Astrocyte of the cerebellum (primary cell): ENCODE measurements at places on chromosomes 12 and 14.

DNA sequence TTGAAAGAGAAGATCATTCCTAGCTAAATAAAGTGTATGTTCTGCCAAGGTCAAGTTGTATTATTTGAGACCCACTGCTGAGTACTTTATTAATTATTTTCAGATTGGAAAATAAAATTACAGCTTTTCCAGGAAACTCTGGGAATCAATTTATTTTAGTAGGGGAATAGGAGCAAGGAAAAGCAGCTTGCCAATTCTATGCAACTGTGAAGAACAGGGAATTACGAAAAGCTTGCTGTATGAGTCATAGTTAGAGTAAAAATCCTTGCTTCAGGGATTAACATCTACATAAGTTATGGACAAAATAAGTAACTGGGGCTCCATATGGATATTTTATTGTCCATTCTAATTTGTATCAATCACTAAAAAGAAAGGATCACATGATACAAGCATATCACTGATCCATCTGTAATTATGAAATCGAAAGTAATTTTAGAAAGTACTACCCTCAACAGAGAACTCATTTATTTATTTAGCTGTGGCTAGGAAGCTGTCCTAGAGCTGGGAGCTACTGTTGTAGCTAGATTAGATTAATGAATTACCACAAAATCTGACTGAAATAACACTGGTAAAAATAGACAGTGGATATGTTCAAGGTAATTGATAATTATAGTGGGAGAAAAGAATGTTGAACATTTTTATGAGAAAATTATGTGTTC lies 303.5 kb upstream of the NPAS3 start:
- peak; percentile 37 for DNase-seq

GRCh38 chr12:103758310-103759089 lies 82.5 kb downstream of the NT5DC3 start:
- DNase-seq = no peak

GRCh38 chr14:100975671-100976070 lies 72.1 kb upstream of the RTL1 start:
- DNase-seq = no peak

- DNase-seq = no peak
These were observed 477.5 kb upstream of the CCDC196 start for GRCh38 chr14:66008631-66009030.

DNA sequence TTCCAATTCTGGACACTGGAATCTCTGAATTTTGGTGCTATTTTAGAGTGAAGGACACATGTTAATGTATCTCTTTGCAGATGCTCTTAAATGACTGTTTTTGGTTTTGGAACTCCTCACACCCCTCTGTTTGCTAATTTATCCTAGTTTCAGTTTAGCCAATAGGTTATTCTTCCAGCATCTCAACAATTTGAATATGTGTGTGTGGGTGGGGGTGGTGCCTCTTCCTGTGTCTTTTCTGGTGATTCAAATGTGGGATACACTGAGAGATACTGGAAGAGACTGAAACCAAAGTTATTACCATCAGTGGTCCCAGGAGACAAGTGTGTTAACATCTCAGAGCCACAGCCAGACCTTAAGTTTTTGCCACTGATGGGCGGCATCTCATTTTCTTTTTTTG lies 1317.4 kb upstream of the TMEM132C start:
- DNase-seq = no peak

DNA sequence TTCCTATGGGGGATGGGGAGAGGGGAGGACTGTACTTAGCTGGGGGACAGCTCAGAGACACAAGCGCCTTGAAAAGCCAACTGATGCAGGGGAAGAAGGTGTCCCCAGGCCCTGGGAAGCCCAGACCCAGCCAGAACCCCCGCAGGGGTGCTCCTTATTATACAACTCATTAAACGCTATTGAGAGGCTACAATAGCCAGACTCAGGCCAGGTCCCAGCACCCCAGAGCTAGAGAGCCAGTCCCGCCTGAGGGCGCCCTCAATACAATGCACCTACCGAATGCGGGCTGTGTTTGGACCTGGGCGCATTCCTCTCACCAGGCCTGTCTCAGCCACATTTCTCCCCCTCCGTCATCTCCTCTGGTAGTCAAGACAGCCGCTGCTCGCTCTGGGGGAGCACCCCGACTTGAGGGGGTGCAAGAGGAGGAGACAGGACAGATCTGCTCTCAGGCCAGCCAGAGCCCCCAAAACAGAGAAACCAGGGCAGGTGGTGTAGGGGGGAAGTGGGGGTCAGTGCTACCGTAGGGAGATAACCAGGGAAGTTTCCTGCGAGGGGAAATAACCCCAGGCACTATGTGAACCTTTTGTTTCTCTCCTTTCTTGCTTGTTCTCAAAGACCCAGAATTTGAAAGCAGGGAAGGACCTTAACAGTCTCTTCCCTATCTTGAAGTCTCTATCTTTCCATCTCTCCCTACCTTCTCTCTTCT lies 6.1 kb upstream of the ASIC1 start:
- no peak for DNase-seq

- no peak for DNase-seq
These were observed 161.7 kb downstream of the SLC15A4 start for GRCh38 chr12:128662101-128662500.

- no peak for DNase-seq
These were observed 6.3 kb upstream of the TMPO start for GRCh38 chr12:98509063-98509462.

DNA sequence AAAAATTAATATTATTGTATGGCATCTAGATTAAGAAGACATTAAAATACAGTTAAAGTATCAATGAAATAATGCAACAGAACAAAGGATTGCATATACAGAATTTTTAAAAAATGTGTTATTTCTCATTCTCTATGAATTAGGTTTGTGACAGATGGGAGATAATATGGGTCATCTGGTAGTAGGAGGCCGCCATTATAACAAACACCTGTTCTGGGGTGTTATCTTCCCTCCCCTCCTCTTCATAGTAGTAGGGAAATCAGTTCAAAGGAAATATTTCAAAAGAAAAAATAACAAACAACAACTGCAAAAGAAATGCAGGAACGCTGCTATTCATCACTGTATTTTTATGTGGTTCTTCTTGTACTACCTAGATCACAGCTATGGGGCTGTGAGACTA lies 187.0 kb upstream of the ATP2B1 start:
- DNase-seq = no peak

- peak; percentile 43 for DNase-seq
These were observed 1524.7 kb upstream of the TMEM132C start for GRCh38 chr12:126742241-126742641.

- no peak for DNase-seq
These were observed 11.9 kb upstream of the CCND2 start for GRCh38 chr12:4261655-4262054.

DNA sequence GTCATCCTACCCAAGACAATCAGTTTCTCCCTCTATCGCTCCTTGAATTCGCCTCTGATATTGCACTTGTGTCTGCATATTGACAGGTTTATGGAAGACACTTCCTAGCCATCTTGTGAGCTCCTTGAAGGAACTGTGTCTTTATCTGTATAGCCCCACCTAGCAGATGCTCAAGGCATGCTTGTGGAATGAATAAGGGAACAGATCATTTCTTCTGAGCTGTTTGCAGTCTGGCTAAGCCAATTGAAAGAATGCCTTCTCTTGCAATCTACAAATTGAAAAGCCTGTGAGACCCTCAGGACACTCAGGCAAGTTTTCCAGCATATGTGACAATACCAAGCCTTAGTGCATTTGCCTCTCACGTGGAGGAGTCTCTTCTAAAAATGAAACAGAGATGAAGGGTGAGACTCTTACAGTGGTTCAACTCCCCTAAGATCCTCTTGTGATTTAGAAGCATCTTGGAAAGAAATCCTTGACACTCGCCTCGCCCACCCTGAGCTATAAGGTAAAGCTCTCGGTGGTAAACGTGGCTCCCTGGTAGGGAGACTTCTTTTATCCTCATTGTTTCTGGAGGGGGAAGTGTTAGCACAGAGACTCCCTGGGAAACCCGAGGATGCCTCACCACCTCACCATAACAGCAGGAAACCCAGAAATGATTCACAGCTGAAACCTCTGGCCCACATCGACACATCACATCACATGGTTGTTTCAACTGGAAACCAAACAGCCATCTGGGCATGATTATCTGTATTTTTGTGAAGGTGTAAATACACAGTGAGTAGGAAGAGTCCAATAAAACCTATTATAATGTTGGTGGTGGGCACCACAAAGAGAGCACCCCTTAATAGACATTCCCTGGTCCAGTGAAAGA lies 112.3 kb upstream of the BCL2L14 start:
- peak; percentile 92 for DNase-seq

- no peak for DNase-seq
These were observed 241.3 kb upstream of the TMEM132C start for GRCh38 chr12:128025589-128026245.

- DNase-seq = no peak
These were observed 355.2 kb downstream of the PCNX1 start for GRCh38 chr14:71262441-71262840.

- no peak for DNase-seq
These were observed 72.9 kb upstream of the ST8SIA1 start for GRCh38 chr12:22407397-22407796.

DNA sequence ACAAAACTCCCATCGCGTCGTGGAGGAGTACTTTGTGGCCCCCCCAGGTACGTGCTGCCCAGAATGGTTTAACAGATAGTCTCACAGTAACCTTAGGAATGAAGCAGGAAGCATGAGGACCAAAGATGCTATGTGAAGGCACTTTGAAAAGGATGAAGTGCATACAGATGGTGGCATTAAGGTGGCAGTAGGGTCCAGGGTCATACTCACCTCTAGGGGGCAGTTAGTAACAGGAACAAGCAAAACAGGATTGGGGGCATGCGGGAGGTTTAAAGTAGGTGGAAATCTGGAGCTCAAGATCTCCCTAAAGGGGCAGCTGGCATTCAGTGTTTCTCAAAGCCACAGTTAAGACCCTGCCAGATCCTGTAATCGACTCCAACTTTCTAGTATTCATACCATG lies 10.9 kb downstream of the GATC start:
- DNase-seq = no peak

GRCh38 chr12:93059925-93060665 lies 131.0 kb upstream of the EEA1 start:
- DNase-seq = no peak

GRCh38 chr12:119225454-119225853 lies 46.7 kb downstream of the HSPB8 start:
- DNase-seq = no peak

GRCh38 chr12:124599074-124599999 lies 31.9 kb upstream of the NCOR2 start:
- peak; percentile 79 for DNase-seq

- no peak for DNase-seq
These were observed 499.2 kb downstream of the CCER1 start for GRCh38 chr12:90455756-90456155.

DNA sequence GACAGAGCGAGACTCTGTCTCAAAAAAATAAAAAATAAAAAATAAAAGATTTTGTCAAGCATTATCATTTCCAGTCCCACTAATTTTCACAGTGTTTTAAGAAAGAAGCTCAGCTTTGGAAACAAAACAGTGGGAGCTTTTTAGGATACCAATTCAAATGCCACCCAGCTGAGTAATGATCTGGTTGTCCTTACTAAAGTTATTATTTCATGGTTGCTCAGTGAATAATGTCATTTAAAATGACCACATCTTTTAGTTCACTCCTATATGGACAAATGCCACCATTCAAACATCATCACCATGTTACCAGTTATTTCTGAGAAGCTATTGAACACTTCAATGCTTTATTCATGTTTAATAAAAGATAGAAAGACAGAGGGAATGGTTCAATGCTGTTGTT lies 365.0 kb downstream of the CCER1 start:
- no peak for DNase-seq

DNA sequence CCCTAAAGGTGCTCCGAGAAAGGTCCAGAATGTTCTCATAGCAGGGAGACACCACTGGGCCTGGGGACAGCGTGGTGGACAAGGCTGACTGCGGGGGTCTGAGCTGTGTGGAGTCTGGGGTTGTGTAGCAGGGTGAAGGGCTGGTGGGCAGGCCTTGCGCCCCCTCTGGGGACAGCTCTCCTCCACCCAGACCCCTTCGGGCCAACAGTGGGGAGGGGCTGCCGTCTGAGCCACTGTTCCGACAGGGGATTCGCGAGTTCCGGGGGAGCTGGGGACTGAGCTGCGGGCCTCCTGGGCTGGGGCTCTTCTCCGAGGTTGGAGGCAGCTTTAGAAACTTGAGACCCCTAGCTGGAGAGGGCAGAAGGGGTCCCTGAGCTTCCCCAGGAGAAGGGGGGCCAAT lies 32.1 kb downstream of the NCKAP5L start:
- no peak for DNase-seq

DNA sequence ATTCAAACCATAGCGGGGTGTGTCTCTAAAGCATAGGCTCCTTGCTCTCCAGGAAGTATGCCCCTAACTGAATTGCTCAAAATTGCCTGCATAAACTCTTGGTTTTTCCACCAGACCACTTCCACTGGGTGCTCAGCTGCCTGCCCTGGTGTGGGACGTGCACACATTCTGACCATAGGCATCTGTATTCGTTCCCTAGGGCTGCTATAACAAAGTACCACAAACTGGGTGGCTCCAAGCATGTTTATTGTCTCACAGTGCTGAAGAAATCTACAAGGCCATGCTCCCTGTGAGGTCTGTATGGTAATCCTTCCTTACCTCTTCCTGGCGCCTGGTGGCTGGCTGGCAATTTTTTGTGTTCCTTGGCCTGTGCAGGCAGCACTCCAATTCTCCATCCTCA lies 16.4 kb upstream of the GALNT6 start:
- no peak for DNase-seq

DNA sequence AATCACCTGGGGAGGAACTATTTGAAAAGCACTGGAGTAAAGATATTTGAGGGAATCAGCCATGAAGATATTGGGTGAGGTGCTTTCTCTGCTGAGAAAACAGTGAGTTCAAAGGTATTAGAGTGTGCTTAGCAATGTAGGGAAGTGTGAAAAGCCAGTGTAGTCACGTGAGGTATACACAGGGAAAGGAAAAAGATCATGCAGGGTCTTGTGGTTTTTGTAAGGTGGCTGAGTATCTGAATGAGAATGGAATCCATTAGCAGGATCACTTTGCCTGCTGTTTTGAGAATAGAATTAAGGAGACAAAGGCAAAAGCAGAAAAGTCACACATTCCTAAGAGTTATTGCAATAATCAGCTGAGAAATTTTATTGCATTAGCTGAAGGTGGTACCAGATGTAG lies 193.0 kb downstream of the PIK3C2G start:
- DNase-seq = no peak

- DNase-seq = no peak
These were observed 4.7 kb upstream of the LHX5 start for GRCh38 chr12:113476176-113476986.

- no peak for DNase-seq
These were observed 92.4 kb upstream of the PKP2 start for GRCh38 chr12:32988982-32989381.
